ENCODE measurements at places on chromosomes 16 and 17. TPM values are rescaled to one million over a fixed set of nuclear protein-coding genes. Genes with fewer than 3 reads are reported as not detected.

DNA sequence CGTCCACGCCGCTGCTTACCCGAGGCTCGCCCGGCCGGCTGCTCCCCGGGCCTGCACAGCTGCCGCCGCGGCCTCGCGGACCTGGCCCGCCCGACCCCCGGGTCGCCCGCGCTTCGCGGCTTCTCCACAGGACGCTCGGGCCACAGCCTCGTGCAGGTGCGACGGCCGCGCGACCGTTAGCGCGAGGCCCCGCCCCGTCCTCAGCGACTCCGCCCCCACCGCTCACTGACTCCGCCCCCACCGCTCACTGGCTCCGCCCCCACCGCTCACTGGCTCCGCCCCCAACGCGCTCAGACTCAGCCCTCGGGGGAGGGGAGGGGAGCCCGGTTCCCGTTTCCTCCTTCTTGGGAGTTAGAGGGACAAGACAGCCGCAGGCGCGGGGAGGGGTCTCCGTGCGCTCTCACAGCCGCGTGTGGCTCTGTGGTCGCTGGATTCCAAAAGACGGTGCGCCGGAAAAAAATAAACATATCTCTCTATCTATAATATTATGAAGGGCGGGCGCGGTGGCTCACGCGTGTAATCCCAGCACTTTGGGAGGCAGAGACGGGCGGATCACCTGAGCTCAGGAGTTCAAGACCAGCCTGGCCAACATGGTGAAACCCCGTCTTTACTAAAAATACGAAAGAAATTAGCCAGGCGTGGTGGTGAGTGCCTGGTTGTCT lies at the start of gene MEIOB:
Gene MEIOB (minus strand): TSS at position 191 of the 662 bp plus-strand sequence. CDS start 3,989 bp downstream, outside the sequence.
- DNase-seq: peak; percentile 54
- no peak within 1 kb of the TSS for H3K27ac ChIP-seq
- H3K27me3 ChIP-seq: peaks cover 16% of the 10 kb centered on the region
- no peaks in the 10 kb centered on the region for H3K36me3 ChIP-seq
- H3K4me1 ChIP-seq: peaks cover 10% of the 10 kb centered on the region

GRCh38 chr16:85521552-85522307 lies 91.4 kb upstream of the GSE1 start:
- no peaks in the 10 kb centered on the region for H3K27me3 ChIP-seq
- DNase-seq: no peak
- H3K4me1 ChIP-seq: no peaks in the 10 kb centered on the region
- no peak overlapping the region for H3K4me3 ChIP-seq
- no peak overlapping the region for H3K27ac ChIP-seq
- H3K36me3 ChIP-seq: no peaks in the 10 kb centered on the region

DNA sequence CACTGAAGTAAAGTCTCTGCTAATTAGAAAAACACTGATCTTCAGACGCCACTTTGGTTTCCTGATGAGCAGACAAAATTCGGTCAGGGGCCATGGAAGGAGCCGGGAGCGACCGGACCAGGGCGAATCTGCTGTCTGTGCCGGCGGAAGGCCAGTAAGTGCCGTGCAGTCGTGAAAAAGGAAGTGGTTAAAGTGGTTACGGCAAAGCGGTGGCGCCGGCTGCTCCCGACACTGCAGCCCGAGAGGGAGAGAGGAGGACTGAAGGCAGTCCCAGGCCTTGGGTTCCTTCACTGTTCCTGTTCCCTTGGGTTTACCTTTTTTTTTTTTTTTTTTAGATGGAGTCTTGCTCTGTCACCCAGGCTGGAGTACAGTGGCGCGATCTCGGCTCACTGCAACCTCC lies 17.3 kb upstream of the HEXD start:
- no peaks in the 10 kb centered on the region for H3K27me3 ChIP-seq
- H3K4me1 ChIP-seq: peaks cover 23% of the 10 kb centered on the region
- no peak for DNase-seq
- no peaks in the 10 kb centered on the region for H3K36me3 ChIP-seq
- H3K27ac ChIP-seq: no peak overlapping the region

- no peaks in the 10 kb centered on the region for H3K36me3 ChIP-seq
- no peak overlapping the region for H3K27ac ChIP-seq
- no peak for DNase-seq
- no peaks in the 10 kb centered on the region for H3K27me3 ChIP-seq
- no peaks in the 10 kb centered on the region for H3K4me1 ChIP-seq
Measured at GRCh38 chr16:2022723-2023091, 3.1 kb downstream of the NPW start.

GRCh38 chr17:28700278-28700677 lies 11.4 kb downstream of the PROCA1 start:
- peaks cover 31% of the 10 kb centered on the region for H3K36me3 ChIP-seq
- no peaks in the 10 kb centered on the region for H3K4me1 ChIP-seq
- H3K27me3 ChIP-seq: no peaks in the 10 kb centered on the region
- no peak overlapping the region for H3K27ac ChIP-seq
- no peak overlapping the region for H3K4me3 ChIP-seq
- DNase-seq: no peak

- no peak for DNase-seq
- H3K27me3 ChIP-seq: no peaks in the 10 kb centered on the region
- no peak overlapping the region for H3K4me3 ChIP-seq
Measured at GRCh38 chr16:12343913-12344312, 367.4 kb downstream of the SNX29 start.

DNA sequence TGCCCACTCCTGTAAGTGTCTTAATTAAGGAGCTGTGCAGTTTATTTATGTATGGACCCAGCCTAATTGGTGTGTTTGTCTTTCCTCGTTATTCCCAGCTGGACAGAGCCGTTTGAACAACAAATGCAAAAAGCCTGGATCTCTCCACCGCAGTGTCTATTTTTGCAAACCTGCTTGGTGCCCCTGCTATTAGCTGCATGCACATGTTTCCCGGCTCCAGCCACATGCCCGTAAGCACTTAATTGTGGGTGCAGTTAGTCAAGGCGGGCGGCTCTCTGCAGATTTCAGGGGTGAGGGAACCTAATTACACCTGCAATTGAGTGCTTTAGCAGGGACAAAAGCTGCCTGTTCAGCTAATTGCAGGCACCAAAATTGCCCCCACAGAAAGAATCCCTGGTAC lies 74.0 kb upstream of the GSE1 start:
- no peak overlapping the region for H3K27ac ChIP-seq
- H3K4me1 ChIP-seq: no peaks in the 10 kb centered on the region
- no peak overlapping the region for H3K4me3 ChIP-seq
- H3K36me3 ChIP-seq: no peaks in the 10 kb centered on the region
- DNase-seq: no peak
- no peaks in the 10 kb centered on the region for H3K27me3 ChIP-seq

GRCh38 chr16:56866955-56867830 lies 2.2 kb downstream of the SLC12A3 start:
- no peaks in the 10 kb centered on the region for H3K36me3 ChIP-seq
- H3K27me3 ChIP-seq: no peaks in the 10 kb centered on the region
- no peak overlapping the region for H3K27ac ChIP-seq
- peak; percentile 80 for DNase-seq
- 0 out of 2 replicates have a peak, but pooled peaks cover 4% of the 10 kb centered on the region for H3K4me1 ChIP-seq

DNA sequence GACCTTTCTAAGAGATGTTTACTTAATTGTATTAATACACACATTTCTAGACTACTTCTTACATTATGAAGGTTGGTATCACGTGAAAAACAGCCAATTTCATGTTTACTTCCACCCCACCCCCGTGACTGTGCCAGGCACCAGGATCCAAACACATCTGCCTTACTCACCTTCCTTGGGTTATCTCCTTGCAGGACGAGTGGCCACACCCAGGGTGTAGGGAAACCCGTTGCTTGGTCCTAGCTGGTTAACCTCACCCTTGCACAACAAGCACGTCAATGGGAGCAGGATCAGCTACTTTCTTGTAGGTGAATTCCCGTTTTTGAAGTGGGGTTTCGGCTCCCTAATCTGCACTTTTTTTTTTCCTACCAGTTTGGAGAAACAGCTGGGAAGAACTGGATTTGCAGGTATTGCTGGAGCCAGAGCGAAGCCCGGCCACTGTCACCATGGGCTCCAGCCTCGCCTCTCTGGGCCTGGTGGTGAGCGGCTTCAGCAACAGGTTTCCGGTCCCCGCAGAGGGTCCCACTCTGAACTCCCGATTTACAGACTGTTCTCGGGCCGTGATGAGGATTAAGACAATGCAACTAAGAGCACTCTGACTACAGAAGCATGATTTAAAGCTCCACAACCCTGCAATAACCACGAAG lies 2.1 kb upstream of the UBB start:
- peak overlapping the region; percentile 67 for H3K27ac ChIP-seq
- DNase-seq: peak; percentile 27
- H3K27me3 ChIP-seq: no peaks in the 10 kb centered on the region
- no peak overlapping the region for H3K4me3 ChIP-seq
- H3K4me1 ChIP-seq: peaks cover 25% of the 10 kb centered on the region

- DNase-seq: no peak
- H3K4me3 ChIP-seq: no peak overlapping the region
Measured at GRCh38 chr16:17333229-17333628, 137.5 kb downstream of the XYLT1 start.

DNA sequence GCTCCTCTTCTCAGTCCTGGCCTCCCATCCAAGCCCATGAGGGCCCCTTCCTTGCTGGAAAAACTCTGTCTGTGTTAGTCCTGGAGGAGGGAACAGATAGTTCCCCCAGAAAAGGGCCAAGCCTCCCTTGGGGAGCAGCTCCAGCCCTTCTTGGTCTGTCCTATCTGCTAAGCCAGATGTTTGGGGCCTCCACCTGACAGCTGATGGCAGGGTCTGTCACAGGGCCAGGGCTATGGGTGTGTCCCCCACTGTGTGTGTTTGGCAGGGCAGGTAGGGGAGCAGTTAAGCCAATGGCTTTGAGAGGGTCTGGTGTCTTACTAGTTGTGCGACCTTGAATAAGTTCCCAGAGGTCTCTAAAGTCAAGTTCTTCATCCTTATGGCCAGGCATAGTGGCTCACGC lies 13.6 kb upstream of the SLC4A1 start:
- H3K27ac ChIP-seq: no peak overlapping the region
- DNase-seq: no peak
- H3K4me1 ChIP-seq: peaks cover 19% of the 10 kb centered on the region
- H3K4me3 ChIP-seq: no peak overlapping the region

DNA sequence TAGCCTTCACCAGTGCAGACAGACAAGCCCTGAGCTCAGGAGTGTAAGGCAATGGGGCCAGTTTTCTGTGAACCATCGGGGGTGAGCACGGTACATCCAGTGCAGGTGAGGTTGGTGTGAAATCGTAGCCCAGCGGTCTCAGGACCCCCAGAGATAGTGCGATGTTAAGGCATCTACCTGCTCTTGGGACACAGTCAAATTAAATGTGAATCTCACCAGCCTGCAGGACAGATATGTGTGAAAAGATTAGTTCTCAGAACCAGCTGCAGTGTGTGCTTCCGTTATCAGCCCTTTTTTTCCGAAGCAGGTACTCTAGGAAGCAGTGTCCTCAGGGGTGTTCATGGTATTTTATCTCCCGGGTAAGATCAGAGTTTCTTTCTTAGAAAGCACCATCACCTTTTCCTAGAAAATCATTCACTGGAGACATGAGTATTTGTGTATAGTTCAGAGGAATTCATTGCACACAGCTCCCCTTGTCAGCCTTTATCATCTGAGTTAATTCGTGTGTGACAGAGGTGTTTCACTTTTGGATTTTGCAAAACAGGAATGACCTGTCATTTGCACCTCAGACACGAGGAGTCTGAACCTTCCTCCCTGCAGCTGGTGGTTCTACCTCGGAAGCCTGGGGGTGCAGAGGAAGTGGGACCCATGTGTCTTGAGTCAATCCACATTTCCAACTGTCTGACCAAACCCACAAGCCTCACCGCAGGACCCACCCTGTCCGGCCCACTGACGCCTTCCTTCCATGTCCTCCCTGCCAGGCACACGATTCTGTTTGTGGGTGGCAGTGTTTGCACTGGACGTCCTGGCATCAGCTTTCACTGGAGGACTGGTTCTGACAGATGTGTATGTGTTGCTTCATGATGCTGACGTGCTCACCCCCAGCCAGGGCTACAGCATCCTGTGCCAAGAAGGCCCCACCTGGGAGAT lies 107.8 kb downstream of the CLEC16A start:
- H3K27ac ChIP-seq: no peak overlapping the region

DNA sequence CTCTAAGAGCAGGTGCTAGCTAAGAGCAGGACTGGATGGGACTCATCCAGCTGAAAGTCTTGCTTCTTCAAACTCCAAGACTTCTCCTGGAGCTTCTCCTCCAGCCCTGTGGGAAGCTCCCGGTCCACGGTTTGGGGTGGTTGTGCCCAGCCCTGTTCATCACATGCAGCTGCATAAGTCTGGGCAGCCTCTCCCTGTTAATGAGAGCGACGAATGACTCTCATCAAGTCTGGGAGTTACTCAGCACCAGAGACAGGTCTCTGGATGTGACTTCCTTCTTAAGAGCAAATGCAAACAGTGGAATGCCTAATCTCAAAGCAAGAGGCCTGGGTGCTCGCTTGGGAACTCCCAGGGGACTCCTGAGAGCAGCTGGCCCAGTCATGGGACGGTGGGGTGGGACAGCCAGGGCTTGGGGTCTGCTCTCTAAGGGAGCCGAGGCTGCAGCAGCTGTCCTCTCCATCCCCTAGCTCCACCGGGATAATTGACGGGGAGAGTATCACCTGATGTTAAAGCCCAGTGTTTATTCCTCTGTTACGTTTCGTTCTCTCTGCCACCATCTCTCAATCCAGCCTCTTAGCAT lies 35.3 kb upstream of the CRHR1 start:
- H3K27ac ChIP-seq: no peak overlapping the region
- no peak for DNase-seq
- H3K36me3 ChIP-seq: no peaks in the 10 kb centered on the region
- H3K4me3 ChIP-seq: no peak overlapping the region
- peaks cover 18% of the 10 kb centered on the region for H3K27me3 ChIP-seq

DNA sequence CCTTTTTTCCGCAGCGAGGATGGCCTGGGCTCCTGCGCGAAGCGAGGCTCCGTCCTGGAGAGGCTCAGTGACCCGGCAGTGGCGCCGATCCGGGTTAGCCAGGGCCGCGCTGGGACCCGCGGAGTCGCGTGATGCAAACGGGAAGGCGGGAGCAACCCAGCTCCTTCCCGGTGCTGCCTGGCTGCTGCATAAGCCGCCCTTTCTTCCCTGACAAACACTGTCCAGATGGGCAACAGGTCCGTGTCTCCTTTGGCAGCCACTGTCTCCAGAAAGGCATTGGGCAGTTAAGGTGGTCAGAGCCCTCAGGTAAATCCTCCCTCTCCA lies 21.8 kb upstream of the ZNHIT3 start:
- H3K4me3 ChIP-seq: no peak overlapping the region
- H3K27ac ChIP-seq: no peak overlapping the region
- peaks cover 10% of the 10 kb centered on the region for H3K27me3 ChIP-seq
- DNase-seq: no peak
- H3K36me3 ChIP-seq: no peaks in the 10 kb centered on the region

DNA sequence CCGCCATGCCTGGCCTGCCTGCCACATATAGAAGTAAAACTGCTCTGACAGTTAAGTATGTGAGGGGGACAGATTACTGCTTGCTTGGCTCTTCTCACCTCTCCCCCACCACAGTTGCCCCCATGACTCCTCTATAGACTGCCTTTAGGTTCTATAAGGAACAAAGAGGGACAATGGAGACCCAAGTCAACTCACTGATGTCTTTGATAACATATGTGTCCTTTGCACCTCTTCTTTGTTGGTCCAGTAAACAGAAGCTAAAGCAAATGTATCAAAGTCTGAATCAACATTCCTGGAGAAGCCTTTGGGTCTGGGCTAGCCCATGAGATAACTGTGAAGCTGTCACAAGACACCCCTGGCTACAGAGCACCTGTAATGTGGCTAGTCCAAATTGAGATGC lies 27.1 kb downstream of the NUDT7 start:
- no peak for DNase-seq
- no peaks in the 10 kb centered on the region for H3K4me1 ChIP-seq
- H3K4me3 ChIP-seq: no peak overlapping the region
- no peak overlapping the region for H3K27ac ChIP-seq

The SETD1A gene
- total RNA-seq: 2.3 TPM

The SPATA22 gene
- not detected for total RNA-seq

The TPSAB1 gene
- total RNA-seq: not detected

The IKZF3 gene
- not detected for total RNA-seq

The ALDH3A1 gene
- total RNA-seq: 1.2 TPM

Measured in GM23248 (cell line).